GM10248 (cell line): ENCODE measurements at places on chromosomes 12 and 14.

DNA sequence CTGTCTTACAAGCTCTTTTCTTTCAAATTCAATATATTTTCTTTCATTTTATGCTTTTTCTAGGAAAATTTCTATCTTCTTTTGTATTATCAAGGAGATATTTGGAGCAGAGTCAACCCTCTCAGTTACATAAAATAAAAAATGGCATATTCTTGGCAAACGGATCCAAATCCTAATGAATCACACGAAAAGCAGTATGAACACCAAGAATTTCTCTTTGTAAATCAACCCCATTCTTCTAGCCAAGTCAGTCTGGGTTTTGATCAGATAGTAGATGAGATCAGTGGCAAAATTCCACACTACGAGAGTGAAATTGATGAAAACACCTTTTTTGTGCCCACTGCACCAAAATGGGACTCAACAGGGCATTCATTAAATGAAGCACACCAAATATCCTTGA lies 20.6 kb downstream of the PIK3C2G start:
- DNase-seq = no peak

GRCh38 chr12:113087193-113087592 lies 30.7 kb downstream of the DTX1 start:
- DNase-seq = no peak

- no peak for DNase-seq
Observed at GRCh38 chr14:71395151-71395604, 487.9 kb downstream of the PCNX1 start.

DNA sequence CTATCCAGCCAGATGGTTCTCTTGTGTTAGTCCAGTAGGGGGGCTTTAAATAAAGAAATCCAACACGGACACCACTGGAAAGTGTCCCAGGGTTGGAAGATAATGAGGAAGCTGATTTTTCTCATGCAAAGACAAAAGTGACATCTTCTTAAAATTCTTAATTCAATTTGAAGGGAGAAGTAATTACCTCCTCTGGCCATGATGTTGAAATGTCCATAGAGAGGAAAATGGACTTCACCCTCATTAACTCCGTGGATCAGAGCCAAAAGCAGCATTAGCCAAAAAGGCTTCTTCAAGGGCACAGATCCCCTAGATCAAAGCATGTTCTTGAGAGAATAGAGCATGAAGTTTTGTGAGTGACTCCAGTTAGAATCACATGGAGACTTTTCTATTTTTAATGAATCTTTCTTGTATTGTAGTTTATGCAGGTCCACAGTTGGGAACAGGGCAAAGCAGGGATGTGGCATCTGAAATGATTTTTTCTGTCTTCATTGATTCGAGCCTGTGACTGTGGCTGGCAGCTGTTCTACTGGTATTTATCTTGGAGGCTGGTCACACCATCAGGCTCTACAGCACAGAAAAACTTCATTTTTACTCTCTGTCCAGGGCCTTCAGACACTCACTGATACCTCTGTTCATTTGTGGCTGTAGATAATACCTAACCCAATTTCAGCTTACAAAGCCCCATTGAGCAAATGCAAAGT lies 1002.5 kb downstream of the AACS start:
- no peak for DNase-seq

GRCh38 chr12:7068240-7068993 lies 7.9 kb downstream of the C1S start:
- no peak for DNase-seq

- no peak for DNase-seq
Observed at GRCh38 chr14:80658155-80658554, 283.4 kb downstream of the CEP128 start.

GRCh38 chr14:96176811-96177211 lies 27.8 kb upstream of the BDKRB2 start:
- DNase-seq = no peak

GRCh38 chr12:65364046-65364445 lies 85.6 kb downstream of the MSRB3 start:
- no peak for DNase-seq

- no peak for DNase-seq
Observed at GRCh38 chr14:50790589-50790988, 40.4 kb downstream of the NIN start.
